Stimulated activated CD8-positive, alpha-beta memory T cell treated with anti-CD3 and anti-CD28 coated beads, Interleukin-4, amount 100 ng/mL, for 1 hour (primary cell): ENCODE measurements at places on chromosomes 7 and 10.

DNA sequence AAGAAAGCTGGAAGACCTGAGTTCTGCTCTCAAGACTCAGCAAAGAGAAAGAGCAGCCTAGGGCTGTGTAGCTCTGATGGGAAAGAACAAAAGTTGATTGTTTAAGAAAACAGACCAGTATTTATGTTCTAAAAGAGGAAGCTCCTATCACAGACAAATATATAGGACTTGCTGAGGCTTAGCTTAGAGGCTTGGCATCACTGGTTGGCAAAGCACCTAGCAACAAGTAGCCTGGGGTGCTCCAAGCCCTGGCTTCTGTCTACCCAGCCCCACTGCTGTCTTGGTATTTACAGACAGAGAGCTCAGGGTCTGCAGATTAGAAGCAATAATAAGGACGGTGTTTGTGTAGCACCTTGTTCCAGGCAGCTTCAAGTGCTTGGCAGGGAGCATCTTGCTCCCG, 36.9 kb upstream of the CCDC3 start:
- DNase-seq, result no peak

- no peak for DNase-seq
These were observed 24.5 kb downstream of the XPNPEP1 start for GRCh38 chr10:109898666-109899355.

- DNase-seq, result no peak
These were observed 15.7 kb upstream of the FLNC start for GRCh38 chr7:128814499-128814898.

GRCh38 chr10:97500297-97500575, 1.5 kb downstream of the UBTD1 start:
- DNase-seq, result no peak

GRCh38 chr7:63071920-63072319, 926.7 kb upstream of the ZNF722 start:
- no peak for DNase-seq

DNA sequence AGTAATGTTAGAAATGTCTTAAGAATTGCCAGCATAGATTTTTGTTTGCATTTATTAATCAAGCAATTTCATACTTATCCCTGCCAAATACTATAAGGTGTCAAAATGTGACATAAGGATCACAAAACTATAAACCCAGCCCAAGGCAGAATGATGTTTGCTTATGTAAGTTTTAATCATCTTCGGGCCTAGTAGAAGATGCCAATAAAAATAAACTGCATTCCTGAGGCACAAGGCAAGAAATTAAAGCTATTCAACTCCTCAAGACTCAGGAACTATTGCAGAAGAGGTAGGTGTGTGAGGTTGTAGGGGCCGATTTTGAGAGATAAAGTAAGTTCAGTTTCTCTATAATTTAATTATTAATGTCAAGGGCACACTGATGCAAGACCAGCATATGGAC, 189.4 kb upstream of the AHR start:
- DNase-seq, result no peak

- no peak for DNase-seq
These were observed 150.8 kb upstream of the PDE1C start for GRCh38 chr7:32221056-32221455.

- no peak for DNase-seq
These were observed 302.9 kb downstream of the BAMBI start for GRCh38 chr10:28980264-28980663.

DNA sequence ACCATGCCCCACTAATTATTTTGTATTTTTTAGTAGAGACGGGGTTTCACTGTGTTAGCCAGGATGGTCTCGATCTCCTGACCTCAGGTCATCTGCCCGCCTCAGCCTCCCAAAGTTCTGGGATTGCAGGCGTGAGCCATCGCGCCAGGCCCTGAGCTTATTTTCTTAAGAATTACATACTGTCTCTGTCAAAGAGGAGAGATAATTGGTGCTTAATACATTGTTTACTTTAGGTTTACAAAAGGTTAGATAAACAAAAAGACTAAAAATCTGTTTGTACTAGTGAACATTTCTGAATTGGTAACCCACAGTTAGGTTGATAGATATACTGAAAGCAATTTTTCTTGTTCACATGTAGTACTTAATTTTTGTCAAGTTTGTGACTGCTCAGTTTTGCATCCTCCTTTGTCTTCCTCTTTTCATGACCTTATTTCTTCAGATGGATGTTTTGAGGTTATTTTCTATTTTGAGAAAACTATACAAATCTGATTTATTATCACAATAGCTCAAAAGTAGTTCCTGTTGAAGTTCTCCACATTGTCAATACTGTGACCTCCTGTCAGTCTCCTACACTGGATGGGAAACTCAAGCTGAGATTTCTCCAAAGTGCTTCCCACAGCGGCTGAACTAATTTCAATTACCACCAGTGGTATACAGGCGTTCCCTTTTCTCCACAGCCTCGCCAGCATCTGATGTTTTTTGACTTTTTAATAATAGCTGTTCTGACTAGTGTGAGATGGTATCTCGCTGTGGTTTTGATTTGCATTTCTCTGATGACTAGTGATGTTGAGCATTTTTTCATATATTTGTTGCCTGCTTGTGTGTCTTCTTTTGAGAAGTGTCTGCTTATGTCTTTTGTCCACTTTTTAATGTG, 22.5 kb downstream of the HHEX start:
- no peak for DNase-seq
